ENCODE measurements at places on chromosomes 4 and X.

GRCh38 chrX:71000139-71000538, 68.0 kb downstream of the SNX12 start:
- DNase-seq, result no peak

DNA sequence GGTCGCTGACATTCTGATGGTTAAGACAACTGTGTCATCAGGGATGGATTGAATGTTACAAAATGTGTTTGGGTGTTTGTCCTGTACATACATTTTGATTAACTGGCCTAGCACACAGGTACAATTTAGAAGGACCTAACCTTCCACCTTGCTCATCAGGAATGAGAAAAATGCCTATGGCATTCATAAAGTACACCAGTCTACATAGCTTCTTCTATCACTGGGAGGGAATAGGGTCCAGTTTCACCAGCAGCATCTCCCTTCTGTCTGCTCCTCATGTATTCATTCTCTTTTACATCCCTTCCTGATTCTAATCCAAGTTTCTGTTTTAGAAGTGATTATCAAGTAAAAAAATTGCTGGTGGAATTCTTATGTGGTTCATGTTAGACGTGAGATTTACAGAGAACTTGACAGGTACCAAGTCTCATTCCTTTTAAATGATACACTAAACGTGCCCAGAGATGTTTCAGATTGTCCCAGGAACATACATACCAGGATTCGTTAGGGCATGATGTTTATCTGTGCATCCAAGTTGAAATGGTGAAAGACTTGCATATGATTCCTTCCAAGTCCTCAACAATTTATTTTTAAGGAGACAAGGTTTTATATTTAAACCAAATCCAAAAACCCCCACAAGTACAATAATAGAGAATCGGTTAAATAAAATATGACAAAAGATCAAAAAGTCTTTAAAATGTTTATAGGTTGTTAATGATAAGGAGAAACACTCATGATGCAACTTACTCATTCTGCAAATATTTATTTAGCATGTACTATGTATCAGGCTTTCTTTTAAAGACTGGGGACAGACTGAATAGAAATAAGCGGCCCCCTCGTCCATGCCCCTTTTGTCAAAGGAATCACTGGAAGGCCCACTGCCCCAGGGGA, 359.1 kb downstream of the ZNF674 start:
- no peak for DNase-seq

- no peak for DNase-seq
Observed at GRCh38 chrX:47564438-47565085, 3.6 kb downstream of the ARAF start.

- no peak for DNase-seq
Observed at GRCh38 chr4:88859191-88859812, 161.7 kb upstream of the NAP1L5 start.

Measured in fibroblast of skin of abdomen (primary cell).